ENCODE measurements at places on chromosomes 1 and 21.

DNA sequence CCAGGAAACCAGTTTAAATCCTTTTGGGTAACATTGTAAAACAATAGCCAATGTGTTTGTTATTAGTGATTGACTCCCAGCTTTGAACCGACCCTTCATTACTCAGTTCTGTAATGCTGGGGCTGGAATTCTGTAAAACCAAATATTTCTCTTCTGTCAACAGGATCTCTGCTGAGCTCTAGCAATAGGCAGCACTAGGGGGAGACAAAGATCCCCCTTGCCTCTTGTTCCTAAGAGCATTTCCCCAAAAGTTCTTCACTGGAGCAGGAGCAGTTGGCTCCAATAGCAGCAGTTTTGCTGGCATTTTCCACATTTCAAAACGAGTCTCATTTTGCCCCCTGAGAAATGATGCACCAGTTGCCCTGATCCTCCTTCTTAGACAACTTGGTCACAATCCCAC is 1671.1 kb downstream of the MRPL39 start:
- DNase-seq, result no peak

GRCh38 chr1:228015276-228016180 is 8.7 kb downstream of the WNT3A start:
- peak; percentile 5 for DNase-seq

GRCh38 chr1:909861-910310 is 13.8 kb upstream of the SAMD11 start:
- DNase-seq, result no peak

DNA sequence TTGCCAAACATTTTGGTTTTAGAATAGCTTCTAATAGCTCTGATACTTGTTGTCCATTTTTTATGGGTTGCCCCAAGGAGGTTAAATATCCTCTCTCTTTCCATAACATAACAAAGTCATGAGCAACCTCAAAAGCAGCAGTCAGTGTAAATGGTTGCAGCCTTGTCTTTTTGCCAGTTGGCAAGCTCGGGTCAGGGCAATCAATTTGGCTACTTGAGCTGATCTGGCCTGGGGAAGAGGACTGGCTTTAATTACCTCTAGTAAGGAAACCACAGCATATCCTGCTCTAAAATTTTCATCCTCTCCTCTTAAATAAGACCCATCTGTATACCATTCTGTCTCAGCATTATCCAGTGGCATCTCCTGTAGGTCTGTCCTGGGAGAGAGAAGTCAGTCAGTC is 21.2 kb upstream of the FMO4 start:
- no peak for DNase-seq

GRCh38 chr21:45334134-45334533 is 46.4 kb upstream of the POFUT2 start:
- DNase-seq, result no peak

DNA sequence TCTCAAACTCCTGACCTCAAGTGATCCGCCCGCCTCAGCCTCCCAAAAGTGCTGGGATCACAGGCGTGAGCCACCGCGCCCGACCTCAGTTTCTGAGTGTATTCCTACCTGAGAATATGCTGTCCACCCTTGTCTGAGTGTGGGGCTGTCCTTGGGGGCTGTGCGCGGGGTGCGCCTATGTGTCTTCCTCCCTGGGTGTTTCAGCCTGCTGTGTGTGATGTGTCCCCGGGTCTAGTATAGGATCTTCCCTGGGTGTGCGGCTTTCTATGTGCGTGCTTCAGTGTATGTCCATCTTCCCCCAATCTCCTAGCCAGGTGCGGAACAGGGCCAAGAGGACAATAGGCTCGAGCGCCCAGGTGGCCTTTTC is 8.3 kb upstream of the ID3 start:
- no peak for DNase-seq

DNA sequence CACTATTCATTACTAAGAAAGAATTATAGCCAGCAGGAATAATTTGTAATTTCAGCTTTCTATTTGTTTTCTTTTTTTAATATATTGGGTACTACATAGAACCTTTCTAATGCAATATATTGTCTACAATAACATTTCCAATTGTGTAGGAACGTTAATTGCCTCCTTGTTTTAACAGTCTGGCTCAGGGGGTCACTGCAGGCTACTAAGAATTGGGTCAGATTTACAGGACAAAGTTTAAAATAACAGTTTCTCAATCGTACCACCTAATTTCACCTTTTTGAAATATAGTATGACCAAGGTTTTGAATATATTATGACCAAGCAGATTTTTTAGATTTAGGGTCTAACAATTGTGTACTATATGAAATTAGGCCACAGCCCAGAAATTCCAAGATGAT is 2.4 kb downstream of the CFH start:
- no peak for DNase-seq

- no peak for DNase-seq
Observed at GRCh38 chr1:160662910-160663309, 16.1 kb upstream of the SLAMF1 start.

All from activated CD4-positive, alpha-beta memory T cell treated with anti-CD3 and anti-CD28 coated beads for 36 hours (primary cell).